ENCODE measurements at places on chromosomes 12 and 14.

- DNase-seq: no peak
These were observed 46.5 kb downstream of the IFT81 start for GRCh38 chr12:110170535-110171185.

DNA sequence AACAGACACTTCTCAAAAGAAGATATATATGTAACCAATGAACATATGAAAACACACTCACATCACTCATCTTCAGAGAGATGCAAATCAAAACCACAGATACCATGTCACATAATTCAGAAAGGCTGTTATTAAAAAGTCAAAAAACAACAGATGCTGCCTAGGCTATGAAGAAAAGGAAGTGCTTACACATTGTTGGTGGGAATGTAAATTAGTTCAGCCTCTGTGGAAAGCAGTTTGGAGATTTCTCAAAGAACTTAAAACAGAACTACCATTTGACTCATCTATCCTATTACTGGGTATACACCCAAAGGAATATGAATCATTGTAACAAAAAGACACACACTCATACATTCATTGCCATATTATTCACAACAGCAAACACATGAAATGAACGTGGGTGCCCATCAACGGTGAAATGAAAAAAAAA is 35.1 kb downstream of the EIF2S3B start:
- DNase-seq: no peak

- no peak for DNase-seq
These were observed 59.1 kb downstream of the ESR2 start for GRCh38 chr14:64234877-64235651.

GRCh38 chr12:79850610-79851299 is 84.1 kb downstream of the PPP1R12A start:
- DNase-seq: no peak

- no peak for DNase-seq
These were observed 2.7 kb downstream of the APPL2 start for GRCh38 chr12:105233041-105233905.

DNA sequence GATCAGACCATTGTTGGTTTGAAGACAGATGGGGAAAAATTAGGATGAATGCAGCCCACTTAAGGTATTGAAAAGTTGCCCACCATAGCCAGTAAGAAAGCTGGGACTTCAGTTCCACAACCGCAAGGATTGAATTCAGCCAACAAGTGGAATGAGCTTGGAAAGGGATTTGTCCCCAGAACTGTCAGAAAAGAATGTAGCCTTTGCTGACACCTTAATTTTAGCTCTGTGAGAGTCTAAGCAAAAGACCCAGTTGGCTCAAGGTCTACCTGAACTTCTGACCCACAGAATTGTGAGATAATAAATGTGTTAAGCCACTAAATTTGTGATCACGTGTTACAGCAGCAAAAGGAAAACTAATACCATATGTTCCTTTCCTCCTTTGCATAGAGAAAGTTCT is 29.4 kb downstream of the PPFIA2 start:
- DNase-seq: no peak

- DNase-seq: no peak
These were observed 73.8 kb downstream of the NTF3 start for GRCh38 chr12:5505751-5506150.

- DNase-seq: no peak
These were observed 134.4 kb downstream of the LLPH start for GRCh38 chr12:65996146-65996545.

DNA sequence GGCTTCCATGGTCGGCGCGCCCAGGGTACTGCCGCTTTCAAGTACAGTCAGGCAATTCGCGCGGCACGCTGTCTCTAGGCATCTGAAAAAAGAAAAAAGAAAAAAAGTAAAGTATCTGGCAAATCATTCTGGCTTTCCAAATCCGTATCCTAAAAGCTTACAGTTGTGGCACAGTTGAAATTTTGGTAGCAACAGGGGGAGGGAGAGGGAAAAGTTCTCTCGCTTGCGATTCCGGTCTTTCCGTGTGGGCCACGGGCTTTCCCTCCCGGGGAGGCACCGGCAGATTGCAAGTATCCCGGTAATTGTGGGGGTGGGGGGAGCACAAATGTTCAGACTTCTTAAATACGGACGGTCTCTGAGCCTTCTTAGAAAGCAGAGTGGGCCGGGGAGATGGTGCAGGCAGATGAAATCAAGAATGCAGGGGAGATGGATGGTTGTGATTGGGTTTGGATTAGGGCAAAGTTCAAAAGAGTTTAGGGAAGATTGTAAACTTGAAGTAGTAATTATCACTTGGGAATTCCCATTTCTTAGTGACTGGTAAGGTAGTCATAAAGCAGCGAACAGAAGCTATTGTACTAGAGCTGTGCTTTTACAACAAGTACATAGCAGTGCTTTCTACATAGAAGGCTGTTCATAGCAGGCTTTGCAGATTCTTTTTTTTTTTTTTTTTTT is 1.2 kb downstream of the SOCS2 start:
- no peak for DNase-seq

DNA sequence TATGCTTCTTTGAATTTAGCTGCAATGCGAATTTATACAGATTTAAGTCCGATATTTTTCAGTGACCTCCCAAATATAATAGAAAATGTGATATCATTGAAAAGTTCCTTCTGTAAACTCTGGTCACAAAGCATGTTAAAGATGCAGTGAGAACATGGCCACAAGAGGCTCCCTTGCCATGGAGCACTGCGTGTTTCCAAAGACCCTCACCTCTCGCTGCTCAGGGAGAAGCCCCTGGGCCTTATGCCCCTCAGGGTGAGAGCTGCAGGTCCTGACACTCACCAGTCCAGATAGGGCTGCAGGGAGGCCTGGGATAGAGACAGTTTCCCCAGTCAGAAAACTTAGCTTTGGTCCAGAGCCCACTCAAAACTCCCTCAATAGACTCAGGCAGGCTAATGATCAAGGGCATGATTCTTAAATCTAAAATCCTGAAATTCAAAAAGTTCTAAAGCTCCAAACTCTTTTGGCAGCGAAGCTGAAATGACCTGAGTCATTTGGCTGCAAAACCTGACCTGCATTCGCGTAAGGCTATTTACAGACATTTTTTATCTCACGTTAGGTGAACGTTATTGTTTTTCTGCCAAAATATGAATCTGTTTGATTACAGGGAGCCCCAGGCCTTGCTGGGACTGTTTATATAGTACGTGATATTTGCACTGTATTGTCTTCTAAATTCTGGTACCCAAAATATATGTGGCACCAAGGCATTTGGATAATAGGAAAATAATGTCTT is 67.8 kb downstream of the CAPZA3 start:
- DNase-seq: no peak

- no peak for DNase-seq
These were observed 123.0 kb downstream of the SLC38A4 start for GRCh38 chr12:46702581-46703344.

All from left hindlimb (tissue), 1 donor.